ENCODE measurements at places on chromosomes 5 and 9. TPM values are rescaled to one million over a fixed set of nuclear protein-coding genes. Genes with fewer than 3 reads are reported as not detected.

GRCh38 chr9:33677961-33678360 is 117.4 kb upstream of the PRSS3 start:
- H3K27me3 ChIP-seq, result peaks cover 33% of the 10 kb centered on the region
- H3K4me1 ChIP-seq, result peaks cover 4% of the 10 kb centered on the region
- DNase-seq, result no peak
- no peaks in the 10 kb centered on the region for H3K36me3 ChIP-seq
- H3K27ac ChIP-seq, result no peak overlapping the region

GRCh38 chr5:145856285-145856818 is 16.5 kb downstream of the GRXCR2 start:
- H3K4me1 ChIP-seq, result peaks cover 9% of the 10 kb centered on the region
- H3K27ac ChIP-seq, result no peak overlapping the region
- no peaks in the 10 kb centered on the region for H3K27me3 ChIP-seq

TNFSF15 gene
- total RNA-seq, result not detected

LRRC14B gene
- total RNA-seq, result not detected

Measured in natural killer cell (primary cell).